ENCODE measurements at places on chromosomes 11 and 22. TPM values are rescaled to one million over a fixed set of nuclear protein-coding genes. Genes with fewer than 3 reads are reported as not detected.

GRCh38 chr11:130612291-130612851, 163.9 kb downstream of the ADAMTS15 start:
- no peaks in the 10 kb centered on the region for H3K4me1 ChIP-seq
- no peaks in the 10 kb centered on the region for H3K27me3 ChIP-seq
- no peak for DNase-seq
- H3K4me3 ChIP-seq: no peak overlapping the region
- no peak overlapping the region for H3K27ac ChIP-seq

The GGT5 gene
- 0.81 TPM for total RNA-seq

DNA sequence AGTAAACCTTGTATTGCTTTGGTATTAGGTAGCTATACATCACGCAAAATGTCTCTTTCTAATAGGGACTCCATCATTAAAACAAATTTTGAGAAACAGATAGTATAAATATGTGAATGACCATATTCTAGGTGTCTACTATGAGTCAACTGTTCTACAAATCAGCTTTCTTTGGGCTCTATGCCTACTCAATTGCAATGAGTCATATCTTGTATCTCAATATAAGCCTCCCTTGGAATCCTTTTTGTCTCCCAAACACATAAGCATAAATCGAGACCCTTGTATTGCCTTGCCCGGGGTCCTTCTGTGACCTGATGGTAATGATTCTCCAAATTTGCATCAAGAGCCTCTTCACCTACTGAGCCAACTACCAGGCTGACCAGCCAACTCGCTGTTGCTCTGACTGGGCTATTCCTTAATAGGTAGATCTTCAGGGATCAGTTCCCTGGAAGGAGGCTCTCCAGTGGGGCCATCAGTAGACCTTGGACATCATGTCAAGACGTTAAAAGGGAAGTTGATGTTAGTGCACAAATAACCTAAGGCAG, 22.2 kb downstream of the BLID start:
- H3K4me3 ChIP-seq: no peak overlapping the region
- H3K27me3 ChIP-seq: no peaks in the 10 kb centered on the region
- no peaks in the 10 kb centered on the region for H3K4me1 ChIP-seq
- no peak for DNase-seq
- H3K36me3 ChIP-seq: no peaks in the 10 kb centered on the region

DNA sequence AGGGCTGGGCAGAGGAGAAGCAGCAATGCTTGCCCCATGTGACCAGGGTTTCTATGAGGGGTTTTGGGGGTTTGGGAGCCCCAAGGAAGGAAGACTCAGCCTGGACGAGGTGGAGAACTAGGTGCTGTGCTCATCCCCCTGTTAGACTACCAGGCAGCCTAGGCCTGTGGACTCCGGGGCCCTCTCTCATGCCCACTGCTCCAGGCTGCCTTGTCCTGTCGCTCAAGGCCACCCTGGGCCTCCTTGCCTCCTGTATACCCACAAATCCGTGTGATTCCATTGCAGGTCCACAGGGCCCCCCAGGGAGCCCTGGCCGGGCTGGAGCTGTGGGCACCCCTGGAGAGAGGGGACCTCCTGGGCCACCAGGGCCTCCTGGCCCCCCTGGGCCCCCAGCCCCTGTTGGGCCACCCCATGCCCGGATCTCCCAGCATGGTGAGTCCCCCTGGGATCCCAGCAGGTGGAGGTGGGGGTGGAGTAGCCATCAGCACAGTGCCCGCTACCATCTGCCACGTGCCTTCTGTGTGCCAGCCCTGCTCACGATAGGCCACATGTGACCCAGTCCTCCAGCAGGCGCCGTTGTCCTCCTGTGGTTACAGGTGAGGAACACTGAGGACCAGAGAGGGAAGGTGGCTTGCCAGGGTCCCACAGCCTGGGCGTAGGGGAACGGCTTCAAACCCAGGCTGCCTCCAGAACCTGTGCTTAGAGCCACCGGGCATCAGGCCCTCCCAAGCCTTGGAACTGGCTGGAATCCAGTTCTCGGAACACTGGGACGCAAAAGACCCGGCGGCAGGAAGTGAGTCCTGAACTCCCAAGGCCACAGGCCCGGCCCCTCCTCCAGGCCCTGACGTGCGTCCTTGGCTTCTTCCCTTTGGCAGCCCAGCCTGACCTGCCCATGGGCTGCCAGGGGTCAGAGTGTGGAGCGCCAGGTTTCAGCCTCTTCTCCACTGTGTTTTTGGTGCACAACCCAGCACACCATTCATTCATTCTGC, 26.6 kb downstream of the EMID1 start:
- H3K27ac ChIP-seq: no peak overlapping the region
- no peaks in the 10 kb centered on the region for H3K36me3 ChIP-seq

DNA sequence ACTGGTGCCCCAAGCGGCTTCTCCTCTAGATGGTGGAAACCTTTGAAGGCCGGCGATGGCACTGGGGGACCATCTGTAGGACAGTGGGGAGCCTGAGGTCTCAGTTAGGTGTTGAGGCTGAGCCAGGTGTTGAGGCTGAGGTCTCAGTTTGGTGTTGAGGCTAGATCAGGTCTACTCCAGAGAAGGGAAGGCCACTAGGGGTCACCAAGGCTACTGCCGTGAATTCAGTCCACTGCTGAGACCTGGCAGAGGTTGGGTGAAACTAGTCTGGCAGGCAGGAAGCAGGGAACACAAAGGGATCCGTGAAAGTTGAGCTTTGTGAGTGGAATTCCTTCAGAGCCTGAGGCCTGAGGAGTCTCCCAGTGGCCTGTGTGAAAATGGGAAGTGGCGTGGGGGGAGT, 123.8 kb upstream of the FGF3 start:
- H3K27ac ChIP-seq: no peak overlapping the region
- peaks cover 4% of the 10 kb centered on the region for H3K27me3 ChIP-seq
- no peaks in the 10 kb centered on the region for H3K36me3 ChIP-seq
- H3K4me1 ChIP-seq: peaks cover 49% of the 10 kb centered on the region
- DNase-seq: no peak

The TSPAN32 gene
- 5.9 TPM for total RNA-seq

GRCh38 chr11:38924644-38925043, 2326.6 kb upstream of the RAG2 start:
- no peak for DNase-seq
- no peak overlapping the region for H3K4me3 ChIP-seq
- no peak overlapping the region for H3K27ac ChIP-seq
- no peaks in the 10 kb centered on the region for H3K4me1 ChIP-seq
- H3K36me3 ChIP-seq: no peaks in the 10 kb centered on the region

GRCh38 chr11:117199053-117199915, at the start of gene TAGLN:
TSS of gene TAGLN (plus strand) at chr11:117199370. CDS start at chr11:117203014, 3,644 bp downstream.
- no peak for DNase-seq
- no peak within 1 kb of the TSS for H3K4me3 ChIP-seq
- H3K4me1 ChIP-seq: peaks cover 34% of the 10 kb centered on the region
- H3K27ac ChIP-seq: no peak within 1 kb of the TSS
- no peaks in the 10 kb centered on the region for H3K27me3 ChIP-seq
- peaks cover 4% of the 10 kb centered on the region for H3K36me3 ChIP-seq

- no peaks in the 10 kb centered on the region for H3K4me1 ChIP-seq
- DNase-seq: no peak
- H3K36me3 ChIP-seq: no peaks in the 10 kb centered on the region
Measured at GRCh38 chr11:3623767-3624458, 17.9 kb downstream of the ART5 start.

DNA sequence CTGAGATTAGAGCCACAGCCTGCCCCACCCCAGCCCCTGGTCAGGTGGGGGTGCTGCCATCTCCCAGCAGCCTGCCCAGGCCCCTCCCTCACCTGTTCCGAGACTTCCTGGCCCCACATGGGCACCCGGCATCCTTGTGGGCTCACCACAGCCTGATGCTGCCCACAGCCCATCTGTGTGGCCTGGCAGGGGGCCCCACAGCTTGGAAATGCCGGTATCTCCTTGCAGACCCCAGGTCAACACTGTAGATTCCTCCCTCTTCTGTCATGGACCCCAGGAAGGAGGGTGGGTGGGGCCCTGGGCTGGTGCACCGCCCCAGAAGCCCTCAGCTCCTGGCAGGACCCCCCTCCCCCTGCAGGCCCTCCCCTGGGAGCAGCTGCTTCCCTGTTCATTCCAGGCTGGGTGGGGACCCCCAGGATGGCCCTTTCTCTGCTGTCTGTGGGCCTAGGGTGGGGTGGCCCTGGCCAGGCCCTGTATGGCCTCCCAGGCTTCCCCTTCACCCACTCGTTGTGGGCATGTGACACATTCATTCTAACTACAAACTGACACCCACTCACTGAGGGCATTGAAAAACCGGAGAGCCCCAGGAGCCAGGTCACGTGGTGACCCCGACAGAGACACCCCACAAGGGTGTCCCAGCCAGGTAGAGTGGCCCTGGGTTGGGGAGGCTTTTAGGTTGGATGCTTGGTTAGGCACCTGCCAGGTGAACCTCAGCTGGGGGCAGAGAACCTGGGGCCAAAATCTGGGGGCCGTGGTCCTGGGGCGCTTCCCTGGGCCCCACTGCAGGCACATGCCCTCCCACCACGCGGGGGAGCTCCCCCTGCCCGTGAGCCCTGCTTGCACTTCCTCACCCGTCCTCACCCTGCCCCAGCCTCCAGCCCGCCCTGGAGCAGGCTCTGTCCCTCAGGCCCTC, 44.1 kb upstream of the CCDC188 start:
- peaks cover 49% of the 10 kb centered on the region for H3K4me1 ChIP-seq
- H3K36me3 ChIP-seq: no peaks in the 10 kb centered on the region
- H3K4me3 ChIP-seq: no peak overlapping the region
- no peak overlapping the region for H3K27ac ChIP-seq
- H3K27me3 ChIP-seq: peaks cover 95% of the 10 kb centered on the region

- no peaks in the 10 kb centered on the region for H3K4me1 ChIP-seq
- H3K27ac ChIP-seq: no peak overlapping the region
- no peaks in the 10 kb centered on the region for H3K27me3 ChIP-seq
Measured at GRCh38 chr11:121494355-121495099, 41.8 kb upstream of the SORL1-AS1 start.

Data from K562 (cell line).